HepG2 (cell line): ENCODE measurements at places on chromosomes 16 and 17. TPM values are rescaled to one million over a fixed set of nuclear protein-coding genes. Genes with fewer than 3 reads are reported as not detected.

SLC6A4 gene
- total RNA-seq, result 5.6 and 7.6 TPM in 2 replicates

DNA sequence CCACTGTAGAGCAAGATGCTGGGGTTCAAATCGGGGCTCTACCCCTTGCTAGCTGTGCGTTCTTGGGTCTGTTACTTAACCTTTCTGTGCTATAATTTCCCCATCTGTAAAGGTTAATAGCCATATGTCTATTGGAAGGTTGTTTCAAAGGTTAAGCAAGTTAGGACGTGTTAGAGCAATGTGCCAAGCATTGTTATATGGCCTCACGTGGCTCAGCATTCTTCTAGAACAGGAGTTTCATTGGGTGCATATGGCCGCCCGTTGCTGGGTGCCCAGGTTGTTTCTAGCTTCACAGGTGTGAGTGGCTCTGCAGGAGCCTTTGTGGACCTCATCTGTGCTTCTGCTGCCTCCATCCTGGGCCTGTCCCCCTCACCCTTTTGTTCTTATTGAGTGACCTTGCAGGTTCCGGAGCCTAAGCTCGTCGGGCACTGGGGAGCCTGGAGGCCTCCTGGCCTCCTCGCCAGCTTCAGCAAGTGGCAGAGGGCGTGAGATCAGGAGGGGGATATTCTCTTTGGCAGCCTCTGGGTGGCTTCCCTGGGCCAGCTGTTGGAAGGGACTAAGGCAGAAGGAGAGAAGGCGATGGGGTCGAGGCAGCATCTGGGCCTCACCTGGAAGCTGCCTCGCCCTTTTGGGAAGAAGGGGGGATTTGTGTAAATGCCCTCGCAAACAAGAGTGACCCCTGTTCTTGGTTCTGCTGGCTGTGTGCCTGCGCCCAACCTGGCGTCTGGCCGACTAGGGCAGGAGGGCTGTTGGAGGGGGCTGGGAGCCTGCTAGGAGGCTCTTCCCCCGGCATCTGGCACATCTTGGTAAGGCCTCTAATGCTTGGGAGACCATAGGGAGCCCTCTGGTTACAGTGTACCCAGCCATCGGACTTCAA is 80.2 kb upstream of the CIBAR2 start:
- no peak for DNase-seq

DNA sequence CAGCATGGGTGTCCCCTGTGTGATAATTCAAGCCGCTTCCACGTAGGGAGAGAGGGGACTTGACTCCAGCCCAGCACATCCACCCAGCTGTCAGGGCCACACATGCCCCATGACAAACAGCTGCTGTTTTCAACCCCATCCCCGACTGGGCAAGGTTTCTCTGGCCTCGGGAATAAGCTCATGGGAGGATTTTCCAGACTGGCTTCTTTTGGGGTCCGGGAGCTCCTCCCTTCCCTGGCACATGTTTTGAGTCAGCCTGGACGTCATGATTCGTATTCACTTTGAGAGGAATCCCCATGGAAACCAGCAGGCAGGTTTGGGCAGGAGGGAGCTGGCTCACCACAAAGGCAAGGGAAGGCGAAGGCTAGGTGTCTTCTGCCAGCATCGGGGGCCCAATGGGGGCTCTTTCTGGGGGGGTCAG is 156.4 kb downstream of the CMIP start:
- no peak for DNase-seq

PTGES3L gene
- 1.2 and 1.9 TPM in 2 replicates for total RNA-seq

DNA sequence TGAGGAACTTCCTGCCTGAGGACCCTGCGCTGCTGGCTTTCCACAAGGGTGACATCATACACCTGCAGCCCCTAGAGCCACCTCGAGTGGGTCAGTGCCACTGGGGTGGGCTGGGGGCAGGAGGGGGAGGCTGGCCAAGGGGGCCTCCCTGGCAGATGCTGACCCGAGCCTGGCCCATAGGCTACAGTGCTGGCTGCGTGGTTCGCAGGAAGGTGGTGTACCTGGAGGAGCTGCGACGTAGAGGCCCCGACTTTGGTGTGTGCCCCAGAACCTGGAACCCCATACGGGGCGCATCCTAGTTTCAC is 26.7 kb upstream of the ALKBH5 start:
- no peak for DNase-seq

- no peak for DNase-seq
Observed at GRCh38 chr16:78275420-78275819, 176.0 kb downstream of the WWOX start.

INTS2 gene
- 30.2 and 33.3 TPM in 2 replicates for total RNA-seq

FMNL1 gene
- total RNA-seq, result 0.39 and 0.53 TPM in 2 replicates
